ENCODE measurements at places on chromosomes 3 and 15.

- no peak for DNase-seq
Measured at GRCh38 chr3:21017115-21017852, 733.7 kb downstream of the ZNF385D start.

DNA sequence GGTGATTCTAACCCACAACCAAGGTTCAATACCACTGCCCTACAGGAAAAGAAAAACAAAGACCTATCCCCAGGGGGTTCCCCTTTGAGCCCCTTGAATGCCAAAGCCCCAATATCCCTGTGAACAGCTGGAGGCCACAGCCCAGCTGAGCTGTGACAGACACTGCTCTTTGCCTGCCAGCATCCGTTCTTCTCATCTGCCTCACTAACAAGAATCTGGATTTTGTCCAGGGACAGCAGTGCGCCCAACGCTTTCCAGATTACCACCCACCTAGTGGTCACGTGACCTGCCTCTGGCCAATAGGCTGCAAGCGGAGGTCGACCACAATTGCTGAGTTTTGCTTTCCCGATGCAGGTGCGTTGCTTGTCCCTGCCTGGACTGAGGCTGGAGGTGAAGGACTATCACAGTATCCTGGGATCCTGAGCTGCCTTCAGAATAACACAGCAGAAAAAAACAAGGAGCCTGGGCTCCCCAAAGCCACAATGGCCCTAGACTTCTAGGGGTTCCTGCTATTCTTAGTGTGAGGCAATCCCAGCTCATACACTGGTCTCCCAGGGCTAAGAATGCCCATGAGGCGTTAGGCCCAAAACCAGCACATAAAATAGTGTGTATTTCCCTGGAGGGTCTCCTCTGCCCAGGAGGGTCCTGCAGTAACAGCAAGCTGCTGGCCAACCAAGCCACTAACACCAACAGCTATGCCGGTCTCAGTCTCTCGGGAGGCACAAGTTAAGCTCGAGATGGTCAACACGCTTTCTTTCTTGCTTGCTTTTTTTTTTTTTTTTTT is 13.8 kb downstream of the BDH1 start:
- no peak for DNase-seq

DNA sequence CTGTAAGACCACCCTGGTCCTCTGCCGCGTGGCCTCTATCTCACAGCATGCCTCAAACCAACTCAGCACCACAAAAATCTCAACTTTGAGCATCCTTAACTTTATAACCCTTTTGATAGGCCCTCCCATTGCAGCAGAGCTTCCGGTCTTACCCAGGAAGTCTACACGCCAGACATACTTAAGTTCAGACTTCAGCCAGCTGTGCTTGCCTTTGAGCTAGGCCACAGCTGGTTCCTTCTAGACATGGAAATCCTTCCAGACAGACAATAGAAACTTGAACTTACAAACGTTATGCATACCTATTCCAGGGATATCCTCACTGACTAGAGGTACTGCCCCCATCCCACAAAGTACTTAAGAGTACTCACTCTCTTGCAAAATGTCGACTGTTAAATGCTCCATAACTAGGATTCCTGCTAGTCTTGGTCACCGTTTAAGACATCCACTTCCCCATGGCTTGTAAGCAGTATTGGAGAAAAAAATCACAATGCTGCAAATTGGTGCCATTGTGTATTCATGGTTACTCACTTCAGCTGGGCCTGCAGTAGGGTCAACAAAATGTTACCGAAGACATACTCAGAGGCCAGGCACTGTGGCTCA is 183.5 kb downstream of the TBL1XR1 start:
- DNase-seq, result no peak

- DNase-seq, result no peak
Measured at GRCh38 chr3:41033956-41034519, 165.3 kb upstream of the CTNNB1 start.

Measured in uterus (tissue), 4 donors.